Activated naive CD8-positive, alpha-beta T cell treated with anti-CD3 and anti-CD28 coated beads, Interleukin-2, amount 10 ng/mL, durations not matched to agents 7 days and 5 days (primary cell): ENCODE measurements at places on chromosomes 2 and 18.

- DNase-seq: peak; percentile 46
Observed at GRCh38 chr2:20012282-20013125, at the start of gene MATN3. MATN3 (minus strand) TSS chr2:20012668; CDS start chr2:20012631, 37 bp downstream.

GRCh38 chr18:26746398-26746797, 119.1 kb downstream of the AQP4 start:
- no peak for DNase-seq

- DNase-seq: no peak
Observed at GRCh38 chr2:25300001-25300400, 41.7 kb downstream of the DNMT3A start.

GRCh38 chr2:119699016-119699606, 20.1 kb downstream of the TMEM177 start:
- DNase-seq: no peak

DNA sequence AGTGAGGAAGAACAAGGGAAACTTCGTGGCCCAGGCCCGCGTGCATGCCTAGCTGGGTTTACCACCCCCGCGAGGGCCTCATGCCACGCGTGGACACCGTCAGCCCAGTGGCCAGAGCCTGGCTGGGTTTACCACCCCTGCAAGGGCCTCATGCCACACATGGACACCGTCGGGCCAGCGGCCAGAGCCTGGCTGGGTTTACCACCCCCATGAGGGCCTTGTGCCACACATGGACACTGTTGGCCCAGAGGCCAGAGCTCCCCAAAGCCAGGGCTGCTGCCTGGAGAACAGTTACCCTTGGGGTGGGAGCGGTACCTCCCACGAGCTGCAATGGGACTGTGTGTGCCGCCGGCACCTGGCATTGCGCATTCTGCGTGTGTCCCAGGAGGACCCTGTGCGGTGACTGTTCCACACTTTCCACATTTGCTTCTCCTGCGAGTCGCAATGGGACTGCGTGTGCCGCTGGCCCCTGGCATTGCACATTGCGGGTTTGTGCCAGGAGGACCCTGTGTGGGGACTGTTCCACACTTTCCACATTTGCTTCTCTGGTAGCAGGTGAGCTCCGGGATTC, 105.6 kb upstream of the CTDP1 start:
- DNase-seq: peak; percentile 24

DNA sequence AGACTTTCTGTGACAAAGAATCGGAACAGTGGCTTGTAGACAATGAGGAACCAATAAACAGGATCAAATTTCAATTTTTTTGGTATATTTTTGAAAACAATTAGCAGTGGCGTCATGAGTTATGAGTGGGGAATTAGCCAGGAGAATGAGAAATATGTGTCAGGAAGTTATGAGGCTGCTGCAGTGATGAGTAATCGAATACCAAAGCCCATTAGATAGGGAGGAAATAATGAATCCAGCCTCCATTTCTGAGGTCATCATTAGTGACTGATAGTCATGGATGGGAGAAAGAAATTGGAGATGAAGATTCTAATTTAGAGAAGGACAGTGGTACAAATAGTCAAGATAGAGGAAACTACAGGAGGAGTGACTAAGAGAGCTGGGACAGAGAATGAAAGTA, 673.1 kb upstream of the VRK2 start:
- DNase-seq: no peak

DNA sequence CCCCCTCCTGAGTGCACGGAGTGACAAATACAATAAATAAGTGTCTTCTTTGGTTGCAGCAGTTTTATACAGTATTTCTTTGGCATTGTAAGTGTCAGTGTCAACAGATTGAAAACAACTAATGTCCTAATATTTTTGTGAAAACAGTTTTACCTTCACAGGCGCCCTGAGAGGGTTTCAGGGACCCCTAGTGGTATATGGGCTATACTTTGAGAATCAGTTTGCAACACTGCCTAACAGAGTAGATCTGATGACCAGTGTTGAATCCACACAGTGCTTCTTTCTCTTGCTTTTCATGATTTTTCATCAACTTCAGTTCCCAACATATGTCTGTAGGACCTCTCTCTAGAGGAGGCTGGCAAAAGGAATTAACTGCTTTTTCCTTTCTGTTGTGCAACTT, 162.2 kb downstream of the PRPF40A start:
- no peak for DNase-seq
